ENCODE measurements at places on chromosomes 3 and 15.

GRCh38 chr3:119660474-119661440, at the start of gene POPDC2:
TSS of gene POPDC2 (minus strand) at chr3:119660589. CDS start at chr3:119660423, 166 bp downstream.
- no peak for DNase-seq

DNA sequence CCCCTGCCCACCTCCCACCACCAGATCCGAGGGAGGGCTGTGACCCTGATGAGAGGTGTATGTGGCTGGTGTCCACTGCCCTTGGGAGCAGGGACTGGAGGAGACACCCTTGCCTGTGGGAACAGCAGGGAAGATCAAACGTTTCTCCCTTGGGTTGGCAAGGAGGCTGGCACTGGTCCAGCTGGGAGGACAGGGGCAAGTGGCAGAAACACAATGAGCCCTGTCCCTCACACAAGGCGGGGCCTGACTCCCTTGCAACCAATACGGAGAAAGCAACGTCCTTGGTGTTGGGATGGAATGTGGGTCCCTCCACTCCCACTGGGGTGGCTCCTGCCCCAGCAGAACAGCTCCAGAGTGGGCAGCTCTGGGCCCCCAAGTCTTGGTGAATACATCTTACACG, 5.2 kb downstream of the HYAL2 start:
- peak; percentile 54 for DNase-seq

GRCh38 chr3:111802163-111802625, 56.9 kb upstream of the PHLDB2 start:
- no peak for DNase-seq

DNA sequence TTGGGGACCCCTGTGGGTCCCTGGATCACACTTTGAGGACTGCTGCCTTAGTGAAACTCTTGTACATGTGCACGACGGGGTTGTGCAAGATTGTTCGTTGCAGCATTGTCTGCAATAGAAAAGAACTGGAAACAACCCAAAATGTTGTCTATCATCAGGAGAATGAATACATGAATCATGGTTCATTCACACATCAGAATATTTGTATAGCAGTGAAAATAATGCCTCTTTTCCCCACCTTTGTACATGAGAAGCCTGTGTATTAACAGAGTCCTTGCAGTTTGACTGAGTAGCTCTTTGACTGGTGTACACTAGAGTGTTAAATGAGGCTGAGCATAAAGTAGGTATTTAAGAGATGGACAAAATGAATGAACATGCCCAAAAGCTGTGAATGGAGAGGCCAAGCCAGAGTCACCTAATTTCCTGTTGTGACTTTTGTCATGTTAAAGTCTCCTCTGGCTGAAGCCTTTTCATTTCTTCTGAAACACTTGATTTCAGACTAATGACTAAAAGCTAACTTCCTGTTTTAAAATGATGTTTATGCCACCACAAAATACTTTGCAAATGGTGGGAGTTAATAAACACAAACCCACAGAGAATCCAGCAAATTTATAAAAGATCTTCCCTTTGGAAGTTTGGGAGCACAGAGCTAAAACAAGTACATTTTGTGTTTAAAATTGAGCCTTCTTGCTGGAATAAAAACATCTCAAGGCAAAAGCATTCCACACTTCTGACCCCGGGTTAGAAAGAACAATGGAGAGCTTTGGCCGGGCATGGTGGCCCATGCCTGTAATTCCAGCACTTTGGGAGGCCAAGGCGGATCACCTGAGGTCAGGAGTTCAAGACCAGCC, 20.6 kb upstream of the USP3 start:
- DNase-seq, result no peak

DNA sequence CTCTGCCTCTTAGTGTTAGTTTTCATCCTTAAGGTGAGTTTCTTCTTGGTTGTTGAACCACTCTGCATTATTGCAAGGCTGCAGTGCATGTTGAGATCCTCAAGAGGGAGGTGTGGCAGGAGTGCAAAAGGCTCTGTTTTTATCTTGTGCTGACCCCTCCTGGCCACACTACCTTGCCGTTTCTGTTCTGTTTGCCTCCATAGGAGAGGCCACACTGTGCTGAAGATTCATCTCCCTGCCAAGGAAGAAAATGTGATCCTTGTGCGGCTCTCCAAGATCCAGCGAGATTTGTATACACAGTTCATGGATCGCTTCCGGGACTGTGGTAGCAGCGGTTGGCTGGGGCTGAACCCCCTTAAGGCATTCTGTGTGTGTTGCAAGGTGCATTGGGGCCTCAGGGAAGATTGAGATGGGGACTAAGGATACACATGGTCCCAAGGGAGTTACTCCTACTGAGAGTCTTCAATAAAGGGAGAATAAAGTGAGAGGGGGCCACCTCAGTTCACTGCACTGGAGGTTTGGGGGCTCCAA, 33.0 kb upstream of the TEX264 start:
- peak; percentile 25 for DNase-seq

DNA sequence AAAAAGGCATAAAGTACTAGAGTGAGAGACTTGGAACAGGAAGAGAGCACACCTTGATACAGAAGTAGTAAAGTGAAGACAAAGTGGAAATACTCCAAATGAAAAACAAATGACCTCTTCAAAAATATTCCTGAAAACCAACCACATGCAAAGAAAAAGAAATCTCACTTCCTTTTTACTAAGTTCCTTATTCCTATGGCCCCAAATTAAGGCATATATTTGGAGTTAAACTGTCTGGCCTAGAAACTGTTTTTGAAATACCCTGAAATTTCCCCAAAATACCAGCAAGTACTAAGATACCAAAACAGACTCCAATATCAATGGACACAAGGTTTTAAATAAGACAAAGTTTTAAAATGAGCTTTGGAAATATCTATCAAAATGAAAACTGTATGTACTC, 58.2 kb downstream of the ZNF148 start:
- DNase-seq, result no peak

DNA sequence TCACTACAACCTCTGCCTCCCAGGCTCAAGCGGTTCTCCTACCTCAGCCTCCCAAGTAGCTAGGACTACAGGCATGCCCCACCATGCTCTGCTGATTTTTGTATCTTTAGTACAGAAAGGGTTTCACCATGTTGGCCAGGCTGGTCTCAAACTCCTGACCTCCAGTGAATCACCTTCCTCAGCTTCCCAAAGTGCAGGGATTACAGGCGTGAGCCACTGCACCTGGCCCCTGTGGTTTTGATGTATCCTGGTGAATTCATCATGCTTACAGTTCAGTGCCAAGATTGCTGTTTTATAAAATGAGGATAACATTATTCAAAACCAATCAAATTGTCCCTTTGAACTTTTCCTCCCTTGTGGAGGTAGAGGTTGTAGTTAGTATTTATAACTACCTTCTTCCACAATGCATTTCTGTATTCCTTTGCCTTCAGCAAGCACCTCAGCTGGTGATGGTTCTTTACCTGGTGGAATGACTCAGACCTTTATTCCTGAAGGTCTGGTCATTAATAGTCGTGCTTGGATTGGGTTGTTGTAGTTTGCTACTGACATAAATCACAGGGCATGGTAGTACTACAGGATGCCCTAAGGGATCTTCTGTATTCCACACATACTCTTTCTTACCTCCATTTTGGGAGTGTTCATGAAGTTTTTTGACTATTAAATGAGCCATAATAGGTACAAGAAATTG, 76.9 kb downstream of the UBP1 start:
- DNase-seq, result no peak

- peak; percentile 21 for DNase-seq
Measured at GRCh38 chr3:170307671-170308405, 49.7 kb upstream of the SKIL start.
